ENCODE measurements at places on chromosomes 7 and 10.

DNA sequence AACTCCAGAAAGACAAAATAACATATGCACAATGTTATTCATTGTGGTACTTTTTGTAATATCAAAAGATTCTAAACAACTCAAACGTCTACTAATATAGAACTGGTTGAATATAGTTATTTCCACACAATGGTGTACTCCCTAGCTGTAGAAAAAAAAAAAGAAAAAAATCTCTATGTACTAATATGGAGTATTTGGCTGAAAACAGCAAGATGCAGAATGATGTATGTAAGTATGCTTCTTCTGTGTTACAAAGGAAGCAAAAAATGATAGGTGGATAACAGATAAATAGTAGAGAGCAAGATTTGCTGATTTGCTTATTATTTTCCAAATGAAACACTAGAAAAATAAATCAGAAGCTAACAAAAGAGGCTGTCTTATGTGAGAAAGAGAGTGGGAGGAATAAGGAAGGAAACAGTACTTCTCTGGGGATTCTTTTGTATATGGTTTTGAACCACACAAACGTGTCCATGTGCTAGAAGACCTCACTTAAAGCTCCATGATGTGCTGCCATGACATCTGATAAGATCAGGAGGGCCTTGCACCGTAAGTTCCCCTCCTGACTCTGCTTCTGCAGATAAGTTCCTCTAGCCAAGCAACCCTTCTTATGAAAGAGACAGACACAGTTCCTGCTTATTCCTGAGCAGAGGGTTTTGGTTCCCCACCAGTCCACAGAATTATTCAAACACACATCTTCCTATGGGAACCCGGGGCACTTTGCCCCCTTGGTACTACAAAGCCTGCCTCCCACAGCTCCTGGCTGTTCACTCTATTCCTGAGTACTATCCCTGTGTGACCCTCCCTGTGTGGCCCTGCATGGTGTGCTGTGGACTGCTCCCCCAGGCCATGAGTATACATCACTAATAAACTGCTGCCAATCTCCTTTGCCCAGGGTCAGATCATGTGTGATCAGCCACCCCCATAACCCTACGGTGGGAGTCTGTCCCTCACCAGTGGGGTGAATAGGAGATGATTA, 159.1 kb downstream of the CCDC71L start:
- DNase-seq, result no peak

DNA sequence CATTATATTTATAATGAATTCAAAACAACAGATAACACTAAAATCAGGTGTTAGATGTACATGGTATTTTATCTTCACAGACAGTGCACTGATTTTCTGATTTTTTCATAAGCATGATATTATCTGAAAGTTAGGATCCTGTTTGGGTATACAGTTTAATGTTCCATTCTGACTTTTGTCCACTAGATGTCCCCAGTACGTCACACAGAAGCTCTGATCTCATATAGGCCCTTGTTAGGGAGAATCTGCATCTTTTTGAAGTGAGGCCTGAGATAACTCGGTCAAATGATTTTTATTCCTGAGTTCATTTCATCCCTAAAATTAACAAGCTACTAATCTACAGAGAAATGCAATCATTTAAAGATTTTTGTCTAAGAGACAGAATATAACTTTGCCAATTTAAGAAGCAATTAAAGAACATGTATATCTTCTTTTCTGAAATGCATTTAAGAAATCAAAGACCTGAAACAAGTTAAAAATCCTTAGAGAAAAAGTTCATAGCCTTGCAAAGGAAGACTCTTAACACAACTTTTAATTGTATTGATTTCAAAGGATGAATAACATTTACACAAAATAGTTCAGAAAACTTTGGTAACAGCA, 72.0 kb upstream of the TES start:
- DNase-seq, result no peak

DNA sequence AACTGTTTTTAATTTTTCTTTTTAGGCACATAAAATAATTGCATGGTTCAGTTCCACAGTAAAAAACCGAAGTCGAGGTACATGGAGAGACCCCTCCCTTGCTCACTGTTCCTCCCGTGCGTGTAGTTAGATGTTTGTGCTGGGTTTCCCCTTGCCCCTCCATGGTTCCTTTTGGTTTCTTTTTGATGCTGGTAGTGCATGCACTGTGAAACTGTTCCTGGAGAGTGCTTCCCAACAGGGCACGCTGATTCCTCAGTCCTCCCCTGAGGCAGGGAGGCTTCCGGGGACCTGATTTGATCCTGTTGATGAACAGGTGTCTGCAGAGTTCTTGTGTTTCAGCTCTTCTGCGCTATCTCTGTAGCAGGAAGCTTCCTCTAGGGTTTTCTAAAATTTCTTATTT, 69.5 kb downstream of the ADCY1 start:
- DNase-seq, result no peak

DNA sequence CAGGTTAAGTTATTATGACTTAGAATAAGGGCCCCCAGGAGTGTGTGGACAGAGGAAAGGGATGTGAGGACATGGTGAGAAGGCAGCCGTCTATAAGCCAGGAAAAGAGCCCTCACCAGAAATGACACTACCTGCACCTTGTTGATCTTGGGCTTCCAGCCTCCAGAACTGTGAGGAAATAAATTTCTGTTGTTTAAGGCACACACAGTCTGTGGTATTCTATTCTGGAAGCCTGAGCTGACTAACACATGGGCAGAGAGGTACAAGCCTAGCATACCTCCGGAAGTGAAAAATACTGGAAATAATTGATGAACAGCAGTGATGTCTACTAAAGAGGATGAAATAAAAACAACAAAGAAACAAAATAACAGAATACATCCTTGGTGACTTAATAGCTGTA, 46.1 kb upstream of the GRB10 start:
- no peak for DNase-seq

DNA sequence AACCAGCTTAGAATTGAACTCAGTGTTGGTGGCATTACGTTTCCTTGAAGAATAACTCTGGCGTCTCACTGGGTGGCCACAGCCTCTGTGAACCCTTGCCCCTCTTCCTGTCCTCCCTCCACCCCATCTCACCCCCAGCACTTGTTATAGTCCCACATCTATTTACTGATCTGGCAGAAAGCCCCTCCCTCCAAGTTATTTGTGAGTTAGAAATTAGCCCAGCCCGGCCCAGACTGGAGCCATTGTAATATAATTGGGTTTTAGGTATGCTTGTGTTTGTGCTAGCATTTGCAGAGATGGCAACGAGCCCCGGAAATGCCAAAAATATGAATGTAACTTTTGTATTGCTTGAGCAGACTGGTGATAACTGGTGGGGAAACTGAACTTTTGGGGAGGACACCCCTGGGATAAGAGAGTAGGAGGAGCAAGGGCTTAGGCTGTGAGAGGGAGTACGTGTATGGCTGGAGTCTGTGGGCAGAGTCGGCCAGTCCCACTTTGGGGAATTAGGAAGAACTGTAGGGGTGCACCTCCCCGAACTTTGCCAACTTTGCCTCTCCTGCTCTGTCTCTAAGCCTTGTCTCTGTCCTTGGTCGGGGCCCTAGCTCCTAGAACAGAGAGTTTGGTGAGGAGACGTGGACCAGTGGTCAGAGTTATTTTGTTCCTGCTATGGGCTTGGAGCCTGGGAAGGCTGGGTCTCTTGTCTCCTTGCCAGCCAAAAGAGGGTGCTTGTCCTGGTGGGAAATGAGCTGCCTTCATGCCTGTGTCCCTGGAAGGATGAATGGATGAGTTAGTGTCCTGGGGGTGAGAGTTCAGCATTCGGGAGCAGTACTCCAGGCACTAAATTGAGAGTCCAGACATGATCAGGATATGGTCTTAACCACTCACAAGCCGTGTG, 19.3 kb upstream of the TRIM8 start:
- DNase-seq, result no peak

GRCh38 chr10:107576746-107577145, 412.2 kb upstream of the SORCS1 start:
- DNase-seq, result no peak

GRCh38 chr7:135232720-135233119, 918 bp upstream of the STRA8 start:
- no peak for DNase-seq

DNA sequence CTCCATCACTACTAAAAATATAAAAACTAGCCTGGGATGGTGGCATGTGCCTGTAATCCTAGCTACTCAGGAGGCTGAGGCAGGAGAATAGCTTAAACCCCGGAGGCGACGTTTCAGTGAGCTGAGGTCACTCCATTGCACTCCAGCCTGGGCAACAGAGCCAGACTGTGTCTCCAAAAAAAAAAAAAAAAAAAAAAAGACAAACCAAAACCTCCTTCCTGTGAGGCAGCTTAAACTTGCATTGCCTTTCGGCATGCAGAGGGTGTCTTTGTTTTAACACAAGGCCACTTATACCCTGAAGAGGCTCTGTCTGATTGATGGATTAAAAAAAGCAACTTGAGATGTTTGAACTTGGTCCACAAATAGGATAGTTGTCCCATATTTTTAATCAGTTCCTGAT, 128.4 kb upstream of the RSU1 start:
- DNase-seq, result no peak

DNA sequence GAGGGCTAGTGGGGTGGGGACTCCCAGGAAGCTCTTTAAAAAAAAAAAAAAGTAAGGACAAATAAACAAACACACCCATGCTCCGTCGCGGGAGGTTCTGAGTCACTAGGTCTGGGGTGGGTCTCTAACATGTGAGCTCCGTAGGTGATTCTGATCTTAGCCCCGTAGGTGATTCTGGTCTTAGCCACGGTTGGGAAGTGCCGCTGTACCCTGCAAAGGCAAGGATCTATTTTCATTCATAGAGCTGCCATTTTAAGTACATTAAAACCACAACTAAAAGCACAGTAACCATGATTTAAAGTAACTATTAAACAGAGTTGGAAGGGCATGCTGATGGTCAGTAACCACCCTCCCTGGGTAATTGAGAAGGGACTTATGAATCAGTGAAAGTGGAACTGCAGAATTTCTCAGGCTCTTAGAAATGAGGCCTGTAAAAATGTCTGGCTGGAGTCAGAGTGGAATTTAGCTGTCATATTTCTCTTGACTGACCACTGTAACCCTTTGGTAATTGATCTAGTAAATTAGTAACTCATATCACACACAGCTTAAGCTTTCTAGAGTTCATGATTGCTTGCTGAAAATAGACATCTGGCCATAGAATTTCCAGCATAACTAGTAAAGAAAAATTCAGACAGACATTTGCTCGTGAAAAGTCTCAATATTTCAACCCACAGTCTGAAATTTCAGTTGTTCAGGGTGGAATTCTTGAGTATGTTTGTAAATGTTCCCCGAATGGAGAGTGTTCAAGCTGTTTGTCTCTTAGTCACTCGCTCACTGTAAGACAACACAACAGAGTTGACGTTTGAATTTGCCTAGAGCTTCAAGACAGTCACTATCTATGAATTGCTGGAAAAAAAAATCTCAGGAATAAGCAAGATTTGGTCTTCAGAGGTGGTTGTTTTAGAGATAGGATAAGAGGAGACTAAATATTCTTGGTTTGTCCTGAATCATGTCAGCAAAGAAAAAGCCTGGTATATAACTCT, 34.2 kb upstream of the TCF7L2 start:
- DNase-seq, result no peak

GRCh38 chr7:26853788-26854393, 10.5 kb downstream of the SKAP2 start:
- no peak for DNase-seq

DNA sequence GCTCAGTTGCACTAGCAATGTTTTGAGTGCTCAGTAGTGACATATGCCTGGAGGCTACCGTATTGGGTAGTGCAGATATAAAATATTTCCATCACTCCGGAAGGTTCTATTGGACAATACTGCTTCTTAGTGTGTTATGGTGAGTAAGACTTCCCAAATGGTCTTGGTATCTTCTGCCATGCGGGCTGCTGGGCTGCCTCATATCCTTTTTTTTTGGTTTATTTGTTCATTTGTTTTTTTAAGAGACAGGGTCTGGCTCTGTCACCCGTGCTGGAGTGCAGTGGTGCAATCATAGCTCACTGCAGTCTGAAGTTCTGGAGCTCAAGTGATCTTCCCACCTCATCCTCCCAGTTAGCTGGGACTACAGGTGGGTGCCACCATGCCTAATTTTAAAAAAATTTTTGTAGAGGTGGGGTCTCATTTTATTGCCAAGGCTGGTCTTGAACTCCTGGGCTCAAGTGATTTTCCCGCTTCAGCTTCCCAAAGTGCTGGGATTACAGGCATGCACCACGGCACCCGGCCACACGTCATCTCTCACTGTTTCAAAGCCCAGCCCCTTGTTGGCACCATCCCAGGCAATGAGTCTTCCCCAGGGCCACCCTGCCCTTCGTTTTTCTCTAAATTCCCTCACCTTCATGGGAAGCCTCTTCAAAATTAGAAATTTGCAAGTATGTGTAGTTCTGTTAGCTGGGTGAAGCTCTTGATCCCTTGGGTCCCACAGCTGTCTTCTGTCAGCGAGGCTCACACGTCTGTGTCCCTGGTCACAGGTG, 111.0 kb upstream of the KLF14 start:
- no peak for DNase-seq

DNA sequence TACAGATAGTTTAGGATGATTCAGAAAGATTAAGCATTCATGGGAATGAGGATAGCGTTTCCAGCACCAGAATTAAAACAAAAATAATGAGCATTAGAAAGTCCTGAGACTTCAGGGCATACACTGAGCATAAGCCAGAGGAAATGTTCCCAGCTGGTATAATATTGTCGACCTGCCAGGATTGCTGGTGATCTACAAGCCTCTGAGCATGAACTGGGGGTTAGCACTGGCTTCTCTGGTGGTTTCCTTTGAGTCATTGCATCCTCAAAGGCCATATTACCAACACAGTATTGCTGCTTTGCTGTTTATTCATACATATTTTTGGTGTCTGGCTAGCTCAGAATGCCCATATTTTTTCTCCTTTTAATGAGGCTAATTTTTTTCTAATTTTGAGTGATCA, 10.7 kb upstream of the ATRNL1 start:
- no peak for DNase-seq

DNA sequence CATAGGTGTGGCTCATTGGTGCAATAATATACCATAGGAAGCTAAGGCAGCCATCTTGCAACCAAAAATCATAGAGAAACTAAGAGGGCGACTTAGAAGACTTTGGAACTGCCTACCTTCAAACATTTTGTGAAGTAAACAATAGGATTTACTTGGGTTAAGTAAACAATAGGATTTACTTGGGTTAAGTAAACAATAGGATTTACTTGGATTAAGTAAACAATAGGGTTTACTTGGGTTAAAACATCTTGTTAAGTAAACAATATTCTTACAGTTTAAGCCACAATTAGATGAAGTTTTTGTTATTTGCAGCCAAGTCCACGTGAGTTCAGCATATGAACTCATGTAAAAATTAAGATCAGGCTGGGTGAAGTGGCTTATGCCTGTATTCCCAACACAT, 722.4 kb upstream of the AUTS2 start:
- DNase-seq, result no peak

- DNase-seq, result no peak
Observed at GRCh38 chr10:68342909-68343516, 10.3 kb upstream of the PBLD start.

DNA sequence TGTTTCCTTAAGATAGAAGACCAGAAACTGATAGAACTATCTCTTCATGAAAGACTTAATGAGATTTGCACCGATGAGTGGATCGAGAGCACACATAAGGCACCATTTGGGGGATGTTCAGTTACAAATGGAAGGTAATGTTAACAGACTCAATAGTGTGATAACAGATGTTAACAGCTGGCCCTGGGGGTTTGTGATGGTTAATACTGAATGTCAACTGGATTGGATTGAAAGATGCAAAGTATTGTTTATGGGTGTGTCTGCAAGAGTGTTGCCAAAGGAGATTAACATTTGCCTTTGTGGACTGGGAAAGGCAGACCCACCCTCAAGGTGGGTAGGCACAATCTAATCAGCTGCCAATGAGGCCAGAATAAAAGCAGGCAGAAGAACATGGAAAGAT, 130.5 kb upstream of the DGKB start:
- no peak for DNase-seq

- no peak for DNase-seq
Observed at GRCh38 chr10:49783645-49784044, 21.5 kb upstream of the OGDHL start.

Data from substantia nigra (tissue), 51 donors.